Tongue (tissue), 3 donors: ENCODE measurements at places on chromosomes 7 and 10. TPM values are rescaled to one million over a fixed set of nuclear protein-coding genes. Genes with fewer than 3 reads are reported as not detected.

The XRCC2 gene
- total RNA-seq: 3.8 TPM

The KCNH2 gene
- total RNA-seq: 16.5 TPM

The MAT1A gene
- 0.31 TPM for total RNA-seq

The PI4K2A gene
- total RNA-seq: 8.2 TPM

The APBB1IP gene
- 2.7 TPM for total RNA-seq

The SNCG gene
- 1.6 TPM for total RNA-seq

The TAS2R5 gene
- total RNA-seq: 4.5 TPM

The CHRM2 gene
- 1.0 TPM for total RNA-seq

The SRRM3 gene
- total RNA-seq: 0.62 TPM

The TSPAN12 gene
- total RNA-seq: 53.9 TPM

The UNC5B gene
- total RNA-seq: 7.1 TPM

The SPAM1 gene
- total RNA-seq: not detected

The WIPF3 gene
- 3.4 TPM for total RNA-seq

The TMEM229A gene
- total RNA-seq: not detected

The GPR37 gene
- 4.6 TPM for total RNA-seq

The RASA4 gene
- total RNA-seq: 37.1 TPM

The HOXA4 gene
- not detected for total RNA-seq

The NEUROD6 gene
- total RNA-seq: 0.21 TPM

The MDH2 gene
- 78.9 TPM for total RNA-seq

The KMT2E gene
- total RNA-seq: 147 TPM

The SLF2 gene
- total RNA-seq: 119 TPM

The MMS19 gene
- total RNA-seq: 127 TPM

The ACTR3C gene
- total RNA-seq: 12.1 TPM

The ZNF37A gene
- total RNA-seq: 16.5 TPM

The OPALIN gene
- not detected for total RNA-seq

The GPR15LG gene
- total RNA-seq: not detected

The ZNF804B gene
- total RNA-seq: not detected

The CALML5 gene
- 0.41 TPM for total RNA-seq

The LLCFC1 gene
- total RNA-seq: not detected

The PIK3AP1 gene
- 9.8 TPM for total RNA-seq
